Stimulated activated CD8-positive, alpha-beta memory T cell treated with anti-CD3 and anti-CD28 coated beads, Interleukin-4, amount 100 ng/mL, for 4 hours (primary cell): ENCODE measurements at places on chromosomes 11 and 22.

DNA sequence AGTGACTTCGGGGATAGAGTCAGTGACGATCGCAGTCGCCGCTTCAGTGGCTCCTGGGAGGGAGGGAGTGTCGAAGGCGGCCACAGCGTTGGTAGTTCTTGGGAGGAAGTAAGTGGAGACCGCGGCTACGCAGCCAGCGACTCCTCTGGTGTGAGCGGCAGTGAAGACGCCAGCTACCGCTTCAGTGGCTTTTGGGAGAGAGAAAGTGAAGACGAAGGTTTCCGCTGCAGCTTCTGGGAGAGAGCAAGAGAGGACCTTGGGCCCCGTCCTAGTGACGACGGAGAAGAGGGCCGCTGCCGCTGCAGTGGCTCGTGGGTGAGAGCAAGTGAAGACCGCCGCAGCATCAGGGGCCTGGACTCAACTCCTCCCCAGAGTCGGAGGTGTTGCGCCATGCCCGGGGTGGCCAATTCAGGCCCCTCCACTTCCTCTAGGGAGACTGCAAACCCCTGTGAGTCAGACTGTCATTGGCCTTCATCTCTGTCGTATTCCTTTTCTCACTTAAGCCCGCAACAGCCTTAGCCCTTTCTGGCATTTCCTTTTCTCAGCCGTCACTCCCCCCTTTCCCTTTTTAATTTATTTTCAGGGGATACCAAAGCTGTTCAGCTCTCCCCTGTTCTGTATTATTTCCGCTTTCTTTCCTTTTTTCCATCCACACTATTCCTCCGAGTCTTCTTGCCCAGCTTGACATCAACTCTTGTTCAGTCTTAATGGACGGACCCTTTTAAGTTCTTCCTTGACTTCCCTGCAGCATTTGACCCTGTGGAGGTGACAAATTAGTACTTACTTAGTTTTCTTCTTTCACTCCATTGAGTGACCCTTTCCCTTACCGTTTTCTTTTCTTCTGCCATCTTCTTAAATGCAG, 1.0 kb downstream of the ANKRD42 start:
- peak; percentile 18 for DNase-seq

- no peak for DNase-seq
These were observed 30.2 kb upstream of the KLHL35 start for GRCh38 chr11:75463106-75463774.

DNA sequence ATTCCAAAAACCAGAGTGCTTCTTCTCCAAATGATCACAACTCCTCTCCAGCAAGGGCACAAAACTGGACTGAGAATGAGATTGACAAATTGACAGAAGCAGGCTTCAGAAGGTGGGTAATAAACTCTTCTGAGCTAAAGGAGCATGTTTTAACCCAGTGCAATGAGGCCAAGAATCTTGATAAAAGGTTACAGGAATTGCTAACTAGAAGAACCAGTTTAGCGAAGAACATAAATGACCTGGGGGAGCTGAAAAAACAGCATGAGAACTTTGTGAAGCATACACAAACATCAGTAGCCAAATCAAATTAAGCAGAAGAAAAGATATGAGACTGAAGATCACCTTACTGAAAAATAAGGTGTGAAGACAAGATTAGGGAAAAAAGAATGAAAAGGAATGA, 15.5 kb downstream of the OR52M1 start:
- DNase-seq: no peak

GRCh38 chr11:93229876-93230275, 32.1 kb upstream of the SLC36A4 start:
- DNase-seq: no peak

- no peak for DNase-seq
These were observed 18.2 kb upstream of the OR6A2 start for GRCh38 chr11:6817694-6818093.

- no peak for DNase-seq
These were observed 25.9 kb downstream of the RBX1 start for GRCh38 chr22:40976866-40977700.

- DNase-seq: no peak
These were observed 8.0 kb downstream of the ARHGAP1 start for GRCh38 chr11:46692450-46692849.

- no peak for DNase-seq
These were observed 28.5 kb downstream of the AMBRA1 start for GRCh38 chr11:46565232-46565840.

DNA sequence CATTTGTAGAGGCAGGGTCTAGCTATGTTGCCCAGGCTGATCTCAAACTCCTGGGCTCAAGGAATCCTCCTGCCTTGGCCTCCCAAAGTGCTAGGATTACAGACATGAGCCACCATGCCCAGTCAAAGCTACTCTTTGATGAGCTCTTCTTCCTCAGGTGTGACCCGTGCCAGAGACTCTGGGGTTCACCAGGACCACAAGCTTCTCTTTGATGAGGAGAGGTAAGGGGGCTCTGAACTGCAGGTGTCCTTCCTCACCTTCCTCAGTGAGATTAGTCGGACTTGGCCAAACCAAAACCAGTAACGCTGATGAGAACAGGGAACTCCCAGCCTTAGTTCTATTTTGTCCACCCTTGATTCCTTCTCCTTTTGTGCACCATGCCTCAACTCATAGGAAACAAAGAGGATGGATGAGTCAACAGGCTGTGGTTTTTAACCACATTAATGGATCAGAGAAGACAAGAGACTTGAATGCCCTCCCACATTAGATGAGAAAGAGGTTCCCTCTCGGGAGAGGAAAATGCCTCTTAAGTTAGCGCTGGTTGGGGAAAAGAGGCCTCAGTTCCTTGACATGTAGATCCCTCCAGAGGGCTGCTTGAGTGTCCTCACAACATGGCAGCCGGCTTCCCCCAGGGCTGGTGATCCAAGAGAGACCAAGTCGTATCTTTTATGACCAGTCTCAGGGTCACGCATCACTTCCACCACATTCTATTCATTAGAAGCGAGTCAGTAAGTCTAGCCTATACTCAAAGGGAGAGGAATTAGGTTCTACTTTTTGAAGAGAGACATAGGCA, 25.7 kb upstream of the CTR9 start:
- DNase-seq: no peak

GRCh38 chr11:11816511-11817314, 25.1 kb upstream of the USP47 start:
- DNase-seq: no peak

DNA sequence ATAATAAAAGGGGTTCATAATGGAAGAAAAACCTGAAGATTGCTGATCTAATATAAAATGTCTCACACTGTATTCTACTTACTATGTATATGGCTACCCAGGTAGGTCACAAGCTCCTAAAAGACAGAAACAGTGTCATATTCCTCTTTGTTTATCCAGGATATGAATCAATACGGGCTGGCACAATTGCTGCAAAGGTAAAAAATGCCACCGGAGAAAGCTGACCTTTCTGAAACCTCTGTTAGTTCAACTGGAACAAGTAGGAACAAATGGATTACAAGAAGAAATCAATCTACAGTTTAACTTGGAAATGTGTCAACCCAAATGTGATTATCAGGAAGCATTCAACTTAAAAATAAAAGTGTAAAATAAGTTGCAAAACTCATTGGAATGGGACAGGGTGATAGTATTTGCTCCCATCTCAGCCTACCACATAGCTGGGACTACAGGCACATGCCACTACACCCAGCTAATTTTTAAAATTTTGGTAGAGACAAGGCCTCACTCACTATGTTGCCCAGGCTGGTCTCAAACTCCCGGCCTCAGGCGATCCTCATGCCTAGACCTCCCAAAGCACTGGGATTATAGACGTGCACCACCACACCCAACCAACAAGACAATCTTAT, 27.6 kb downstream of the SLC35F2 start:
- no peak for DNase-seq

DNA sequence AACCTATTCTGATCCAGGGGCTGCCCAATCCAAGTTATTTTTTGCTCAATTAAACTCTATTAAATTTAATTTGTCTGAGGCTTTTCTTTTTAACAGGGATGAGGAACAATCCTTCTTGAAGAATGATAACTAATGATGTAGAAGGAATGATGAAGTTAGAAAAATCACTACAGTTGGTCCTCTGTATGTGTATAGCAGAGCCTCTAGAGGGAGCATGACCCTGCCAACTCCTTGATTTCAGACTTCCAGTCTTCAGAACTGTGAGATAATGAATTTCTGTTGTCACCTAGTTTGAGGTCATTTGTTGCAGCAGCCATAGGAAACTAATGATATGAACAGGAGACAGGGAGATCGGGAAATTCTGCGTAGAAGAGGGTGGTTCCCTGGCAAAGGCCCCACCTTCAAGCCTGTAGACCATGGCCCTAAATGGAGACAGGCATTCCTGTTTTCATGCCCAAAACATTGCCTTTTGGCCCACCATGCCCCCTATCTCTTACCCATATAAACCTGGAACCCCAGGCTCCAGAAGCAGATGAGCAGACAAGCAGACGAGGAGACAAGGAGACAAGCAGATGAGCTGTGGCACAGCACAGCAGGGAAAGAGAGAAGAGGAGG, 7.7 kb upstream of the QSER1 start:
- DNase-seq: no peak

- DNase-seq: no peak
These were observed 33.4 kb downstream of the ARFGAP2 start for GRCh38 chr11:47143322-47143721.

GRCh38 chr11:9385327-9385899, 961 bp downstream of the IPO7 start:
- no peak for DNase-seq

- peak; percentile 14 for DNase-seq
These were observed 6.8 kb downstream of the NAA40 start for GRCh38 chr11:63945477-63946163.

GRCh38 chr11:131977231-131977630, 606.8 kb downstream of the NTM start:
- no peak for DNase-seq

- DNase-seq: no peak
These were observed 3.8 kb upstream of the MMP7 start for GRCh38 chr11:102534261-102534872.

GRCh38 chr11:117426297-117426685, 98.6 kb downstream of the CEP164 start:
- DNase-seq: peak; percentile 55

- no peak for DNase-seq
These were observed 122.9 kb upstream of the NAV2 start for GRCh38 chr11:19589567-19590260.

- DNase-seq: no peak
These were observed 538.9 kb upstream of the ANO5 start for GRCh38 chr11:21653951-21654421.

GRCh38 chr11:64314805-64315561, 2.4 kb downstream of the TRMT112 start:
- DNase-seq: no peak

- no peak for DNase-seq
These were observed 30.0 kb upstream of the RAB39A start for GRCh38 chr11:107898270-107898669.

DNA sequence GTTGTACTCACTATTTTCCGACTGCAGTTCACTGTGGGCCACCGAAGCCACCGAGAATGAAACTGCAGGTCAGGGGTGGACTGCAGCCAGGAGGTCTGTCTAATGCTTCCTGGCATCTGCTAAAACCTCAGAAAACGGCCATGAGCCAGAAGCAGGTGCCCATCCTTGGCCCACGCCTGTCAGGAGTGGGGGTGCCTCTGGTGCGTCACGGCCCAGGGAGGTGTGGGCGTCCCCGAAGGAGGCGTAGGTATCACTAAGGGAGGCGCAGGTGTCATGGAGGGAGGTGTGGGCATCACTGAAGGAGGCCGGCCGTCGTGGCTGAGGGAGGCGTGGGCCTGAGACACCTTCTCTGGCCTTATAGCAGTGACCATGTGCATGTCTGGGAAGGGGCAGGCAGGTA, 456.2 kb downstream of the TBC1D22A start:
- no peak for DNase-seq

GRCh38 chr11:57763568-57763967, 2.0 kb downstream of the CTNND1 start:
- no peak for DNase-seq

GRCh38 chr22:45864959-45865476, 111.9 kb downstream of the WNT7B start:
- DNase-seq: no peak

GRCh38 chr11:35082321-35083180, 56.4 kb upstream of the CD44 start:
- peak; percentile 73 for DNase-seq

DNA sequence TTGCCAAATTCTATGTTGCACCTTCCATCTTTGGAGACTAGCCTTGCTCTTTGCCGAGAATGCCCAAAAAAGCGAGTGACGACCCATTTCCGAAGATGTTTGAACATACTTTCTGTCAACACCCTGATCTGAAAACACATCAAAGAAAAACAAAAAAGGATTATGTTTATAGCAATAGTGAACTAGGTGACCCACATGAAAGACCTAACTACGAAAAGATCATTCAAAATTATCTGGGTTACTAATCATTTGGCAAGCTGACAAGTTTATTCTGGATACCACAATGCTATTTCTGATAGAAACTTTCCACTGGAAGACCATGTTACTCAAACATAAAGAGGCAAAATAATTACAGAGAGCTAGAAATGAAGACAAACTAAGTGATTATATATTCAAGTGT, 27.0 kb downstream of the KCNJ1 start:
- DNase-seq: no peak

- no peak for DNase-seq
These were observed 42.1 kb downstream of the CADM1 start for GRCh38 chr11:115462004-115462541.

DNA sequence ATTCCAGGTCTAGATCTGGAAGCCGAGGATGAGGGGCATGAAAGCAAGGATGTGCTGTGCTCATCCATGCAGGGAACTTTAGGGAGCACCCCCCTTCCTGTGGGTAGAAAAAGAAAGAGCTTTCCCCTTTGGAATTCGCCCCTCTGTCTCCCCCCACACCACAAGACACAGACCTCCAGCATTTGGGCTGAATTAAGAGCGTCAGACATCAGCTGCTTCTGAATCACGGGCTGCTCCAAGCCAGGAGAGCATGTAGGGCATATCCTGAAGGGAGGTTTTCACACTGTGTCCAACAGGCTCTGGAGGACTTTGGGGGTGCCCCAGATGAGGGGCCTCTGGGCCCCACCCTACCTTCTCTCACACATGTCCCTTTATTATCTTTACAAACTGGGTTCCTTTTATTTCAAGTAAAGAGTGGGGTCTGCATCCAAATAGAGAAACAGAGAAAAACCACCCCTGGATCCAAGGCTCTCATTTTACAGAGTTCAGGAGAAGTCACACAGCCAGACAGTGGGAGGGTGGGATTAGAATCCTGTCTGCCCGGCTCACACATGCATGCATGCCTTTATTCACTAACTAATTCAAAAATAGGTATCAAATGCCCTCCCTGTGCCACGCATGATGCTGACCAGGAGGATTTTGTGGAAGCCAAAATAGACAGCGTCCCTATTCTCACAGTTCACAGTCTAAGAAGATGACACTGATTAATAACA, 52.8 kb downstream of the LRRC32 start:
- no peak for DNase-seq

DNA sequence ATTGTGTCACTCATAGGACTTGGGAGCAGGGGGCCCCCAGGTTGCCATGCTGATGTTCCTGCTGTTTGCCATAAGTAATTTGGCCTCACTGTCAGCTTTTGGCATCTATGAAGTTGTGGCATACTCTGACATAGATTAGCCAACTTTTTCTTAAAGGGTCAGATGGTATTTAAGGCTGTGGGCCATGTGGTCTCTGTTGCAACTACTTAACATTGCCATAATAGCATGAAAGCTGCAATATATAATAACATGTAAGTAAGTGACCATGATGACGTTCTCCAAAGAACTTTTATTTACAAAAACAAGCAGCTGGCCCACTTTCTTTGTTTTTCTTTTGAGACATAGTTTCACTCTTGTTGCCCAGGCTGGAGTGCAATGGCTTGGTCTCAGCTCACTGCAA, 2.2 kb upstream of the TMEM216 start:
- no peak for DNase-seq
